Memory B cell (primary cell): ENCODE measurements at places on chromosomes 5 and 9.

DNA sequence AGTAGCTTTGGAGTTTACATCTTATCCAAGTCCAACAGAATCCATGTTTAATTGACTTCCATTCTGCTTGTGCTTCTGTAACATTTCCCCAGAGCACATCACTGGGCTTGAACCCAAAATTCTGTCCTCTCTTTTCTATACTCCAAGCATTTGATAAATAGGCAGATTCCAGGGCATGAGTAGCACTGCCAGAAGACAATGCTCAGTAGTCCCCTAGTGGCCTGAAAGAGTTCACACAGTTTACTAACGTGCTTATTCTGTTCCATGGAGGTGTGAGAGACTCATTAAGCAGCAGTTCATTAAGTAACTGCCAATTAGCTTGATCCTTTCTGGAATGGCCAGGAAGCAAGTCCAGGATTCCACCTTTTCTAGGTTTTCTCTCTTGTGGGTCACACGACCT lies 9.4 kb upstream of the GABRA6 start:
- DNase-seq: no peak

GRCh38 chr5:143569213-143569701 lies 165.8 kb upstream of the NR3C1 start:
- no peak for DNase-seq

DNA sequence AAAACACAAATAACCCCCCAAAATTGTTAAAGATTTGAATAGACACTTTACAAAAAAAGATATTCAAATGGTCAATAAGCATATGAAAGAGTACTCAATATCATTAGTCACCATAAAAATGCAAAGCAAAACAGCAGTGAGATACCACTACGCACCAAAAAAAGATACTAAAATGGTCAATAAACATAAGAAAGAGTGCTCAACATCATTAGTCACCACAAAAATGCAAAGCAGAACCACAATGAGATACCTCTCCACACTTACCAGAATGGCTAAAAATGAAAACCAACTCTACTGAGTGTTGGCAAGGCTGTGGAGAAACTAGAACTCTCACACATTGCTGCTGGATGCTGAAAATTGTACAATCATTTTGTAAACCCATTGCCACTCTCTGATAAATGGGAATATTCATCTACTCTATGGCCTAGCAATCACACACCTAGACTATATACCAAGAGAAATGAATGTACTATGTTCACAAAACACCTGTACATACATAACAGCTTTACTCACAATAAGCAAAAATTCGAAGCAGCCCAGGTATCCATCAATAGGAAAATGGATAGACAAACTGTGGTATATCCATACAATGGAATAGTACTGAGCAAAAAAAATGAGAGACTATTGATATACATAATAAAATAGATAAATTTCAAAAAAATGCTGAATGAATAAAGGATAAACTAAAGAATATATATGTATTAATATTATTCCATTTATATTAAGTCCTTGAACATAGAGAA lies 205.0 kb upstream of the DAPK1 start:
- no peak for DNase-seq

DNA sequence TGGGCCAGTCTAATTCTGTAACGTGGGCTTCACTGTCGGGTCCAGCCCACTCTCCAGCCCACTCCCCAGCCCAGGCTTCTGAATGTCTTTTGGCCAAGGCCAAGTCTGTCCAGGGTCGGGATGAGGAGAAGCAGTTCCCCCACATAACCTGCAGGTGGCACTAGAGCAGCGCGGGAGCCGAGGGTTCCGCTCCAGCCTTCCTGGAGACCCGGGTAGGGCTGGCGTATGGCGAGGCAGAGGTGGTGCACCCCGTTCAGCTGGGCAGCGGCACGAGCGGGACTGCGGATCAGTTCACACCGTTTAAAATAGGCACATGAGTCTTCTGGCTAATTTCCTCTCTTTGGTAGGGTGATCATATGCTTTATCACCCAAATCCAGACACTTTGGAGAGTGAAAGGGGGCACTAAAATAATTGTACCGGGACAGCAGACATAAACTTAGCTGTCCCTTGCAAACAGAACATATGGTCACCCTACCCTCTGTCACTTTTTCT lies 185.9 kb downstream of the MSX2 start:
- no peak for DNase-seq

- no peak for DNase-seq
Observed at GRCh38 chr9:134187891-134188385, 23.6 kb upstream of the RNU6ATAC start.

DNA sequence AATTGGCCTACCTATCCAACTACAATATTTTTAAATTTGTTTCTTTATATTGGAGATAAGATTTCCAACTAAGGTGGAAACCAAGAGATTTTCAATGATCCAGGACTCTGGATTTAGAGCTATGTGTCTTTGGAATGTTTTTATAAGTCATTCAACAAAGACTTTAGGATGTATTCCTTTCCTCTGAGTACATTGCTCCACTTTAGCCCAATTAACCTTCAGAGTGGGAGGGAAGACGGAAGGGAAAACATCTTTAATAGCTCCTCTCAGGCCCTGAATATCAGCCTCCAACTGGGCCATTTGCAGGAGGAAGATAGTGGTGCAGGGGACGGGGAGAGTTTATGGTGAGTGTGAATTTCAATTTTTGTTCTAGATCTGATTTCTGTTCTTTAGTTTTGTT lies 239.2 kb downstream of the PIK3R1 start:
- DNase-seq: no peak

- DNase-seq: no peak
Observed at GRCh38 chr9:21402386-21403251, 6.3 kb upstream of the IFNA8 start.

DNA sequence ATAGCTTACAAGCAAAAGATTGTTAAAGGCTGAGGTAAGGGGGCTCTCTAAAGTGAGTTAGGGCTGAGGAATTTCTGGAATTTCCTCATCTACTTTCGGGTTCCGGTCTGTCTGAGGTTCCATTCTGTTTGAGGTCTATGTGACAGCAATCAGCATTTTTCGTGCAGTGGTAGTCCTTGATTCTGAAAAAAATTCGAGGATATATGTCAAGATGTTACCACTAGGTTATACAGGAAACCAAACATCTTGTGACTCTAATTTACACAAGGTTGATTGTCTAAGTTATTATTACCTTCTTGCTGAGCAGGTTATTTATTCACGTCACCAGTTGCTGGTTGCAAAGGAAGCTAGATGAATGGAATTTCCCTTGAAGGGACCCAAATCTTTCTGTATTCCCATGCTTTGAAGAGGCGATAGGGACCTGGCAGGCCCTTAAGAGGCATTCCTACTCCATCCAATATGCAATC lies 35.2 kb downstream of the RLN2 start:
- DNase-seq: no peak
